Osteoblast (primary cell): ENCODE measurements at places on chromosomes 11 and 22. TPM values are rescaled to one million over a fixed set of nuclear protein-coding genes. Genes with fewer than 3 reads are reported as not detected.

PHOX2A gene
- not detected in 2 replicates for total RNA-seq

RAB38 gene
- total RNA-seq: 0.59 and 1.1 TPM in 2 replicates

NXPE2 gene
- under 0.01 and 0.29 TPM in 2 replicates for total RNA-seq

RIBC2 gene
- 0.88 TPM in 1 of 2 replicates, not detected in the other for total RNA-seq

VSIG2 gene
- not detected in 2 replicates for total RNA-seq

ZP1 gene
- total RNA-seq: under 0.01 and 0.36 TPM in 2 replicates

OR52N5 gene
- total RNA-seq: not detected in 2 replicates

WBP2NL gene
- total RNA-seq: under 0.01 and 0.72 TPM in 2 replicates

STARD10 gene
- 25.3 and 25.7 TPM in 2 replicates for total RNA-seq

OR4D5 gene
- not detected in 2 replicates for total RNA-seq

MED19 gene
- 13.4 and 13.6 TPM in 2 replicates for total RNA-seq

KRTAP5-2 gene
- not detected in 2 replicates for total RNA-seq

OR10W1 gene
- not detected in 2 replicates for total RNA-seq

C11orf65 gene
- 1.1 and 1.5 TPM in 2 replicates for total RNA-seq

OR52A1 gene
- total RNA-seq: not detected in 2 replicates

ART1 gene
- total RNA-seq: not detected in 2 replicates

PITPNM1 gene
- total RNA-seq: 13.3 and 14.1 TPM in 2 replicates

SAA1 gene
- total RNA-seq: not detected in 2 replicates

KRTAP5-5 gene
- not detected in 2 replicates for total RNA-seq

TRPM5 gene
- total RNA-seq: under 0.01 TPM in 1 of 2 replicates, not detected in the other

PTPMT1 gene
- total RNA-seq: 67.5 and 80.7 TPM in 2 replicates

A4GALT gene
- total RNA-seq: 19.9 and 24.2 TPM in 2 replicates

COPB1 gene
- 245 and 257 TPM in 2 replicates for total RNA-seq

TBX10 gene
- not detected in 2 replicates for total RNA-seq

OR4A16 gene
- total RNA-seq: not detected in 2 replicates

EED gene
- 12.3 and 17.7 TPM in 2 replicates for total RNA-seq

KREMEN1 gene
- total RNA-seq: 6.5 and 7.7 TPM in 2 replicates

ADM2 gene
- total RNA-seq: 9.1 and 9.4 TPM in 2 replicates

KRTAP5-11 gene
- total RNA-seq: not detected in 2 replicates

PARVG gene
- 1.1 and 1.5 TPM in 2 replicates for total RNA-seq

GSTT2 gene
- 0.59 and 1.1 TPM in 2 replicates for total RNA-seq

VWA5A gene
- total RNA-seq: 12.3 and 17.4 TPM in 2 replicates

PIWIL4 gene
- total RNA-seq: 1.8 and 2.1 TPM in 2 replicates

FAT3 gene
- total RNA-seq: 2.2 and 3.5 TPM in 2 replicates

OR8G5 gene
- total RNA-seq: not detected in 2 replicates

MMP26 gene
- total RNA-seq: not detected in 2 replicates

CASP12 gene
- total RNA-seq: not detected in 2 replicates

SLC22A12 gene
- not detected in 2 replicates for total RNA-seq

KCNK7 gene
- total RNA-seq: 0.29 TPM in 1 of 2 replicates, not detected in the other

APOA5 gene
- under 0.01 TPM in 1 of 2 replicates, not detected in the other for total RNA-seq

KCNA4 gene
- total RNA-seq: under 0.01 TPM in 2 replicates

KDM4E gene
- total RNA-seq: not detected in 2 replicates

ADAMTS15 gene
- total RNA-seq: 2.1 and 4.3 TPM in 2 replicates

BAIAP2L2 gene
- 0.88 and 1.1 TPM in 2 replicates for total RNA-seq

KCNJ4 gene
- total RNA-seq: not detected in 2 replicates

CENPM gene
- 1.2 and 1.8 TPM in 2 replicates for total RNA-seq

DTX4 gene
- under 0.01 and 0.29 TPM in 2 replicates for total RNA-seq

TRIM6 gene
- total RNA-seq: 3.6 and 3.8 TPM in 2 replicates

MUC5B gene
- not detected in 2 replicates for total RNA-seq

ANGPTL5 gene
- 1.2 and 1.8 TPM in 2 replicates for total RNA-seq

GSC2 gene
- not detected in 2 replicates for total RNA-seq

TCN2 gene
- 13.6 and 18.8 TPM in 2 replicates for total RNA-seq

ISX gene
- not detected in 2 replicates for total RNA-seq

CCDC188 gene
- 0.36 and 0.59 TPM in 2 replicates for total RNA-seq

FGF19 gene
- total RNA-seq: not detected in 2 replicates

OR56A1 gene
- total RNA-seq: under 0.01 TPM in 2 replicates

HEPHL1 gene
- not detected in 2 replicates for total RNA-seq

CHRM1 gene
- under 0.01 TPM in 1 of 2 replicates, not detected in the other for total RNA-seq
